ENCODE measurements at places on chromosomes 5 and 9.

- no peak for DNase-seq
Observed at GRCh38 chr5:150258130-150258529, 31.4 kb downstream of the CAMK2A start.

DNA sequence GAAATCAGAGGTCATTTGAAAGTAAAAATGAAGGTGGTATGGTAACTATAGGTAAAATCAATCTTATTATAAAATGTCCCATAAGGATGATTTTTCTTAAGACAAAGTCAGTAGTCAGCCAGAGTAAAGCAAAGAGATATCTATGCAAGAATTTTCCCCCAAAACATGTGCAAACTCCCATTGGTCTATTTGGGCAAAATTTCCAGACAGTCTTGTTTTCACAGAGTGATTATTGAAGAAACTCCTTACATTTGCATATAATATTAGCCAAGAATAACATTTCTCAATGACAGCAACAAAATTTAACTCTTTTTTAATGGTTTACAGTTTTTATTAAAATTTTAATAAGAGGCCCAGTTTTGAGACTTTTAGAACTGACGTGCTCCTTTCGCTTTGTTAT is 406.1 kb upstream of the GRAMD2B start:
- no peak for DNase-seq

DNA sequence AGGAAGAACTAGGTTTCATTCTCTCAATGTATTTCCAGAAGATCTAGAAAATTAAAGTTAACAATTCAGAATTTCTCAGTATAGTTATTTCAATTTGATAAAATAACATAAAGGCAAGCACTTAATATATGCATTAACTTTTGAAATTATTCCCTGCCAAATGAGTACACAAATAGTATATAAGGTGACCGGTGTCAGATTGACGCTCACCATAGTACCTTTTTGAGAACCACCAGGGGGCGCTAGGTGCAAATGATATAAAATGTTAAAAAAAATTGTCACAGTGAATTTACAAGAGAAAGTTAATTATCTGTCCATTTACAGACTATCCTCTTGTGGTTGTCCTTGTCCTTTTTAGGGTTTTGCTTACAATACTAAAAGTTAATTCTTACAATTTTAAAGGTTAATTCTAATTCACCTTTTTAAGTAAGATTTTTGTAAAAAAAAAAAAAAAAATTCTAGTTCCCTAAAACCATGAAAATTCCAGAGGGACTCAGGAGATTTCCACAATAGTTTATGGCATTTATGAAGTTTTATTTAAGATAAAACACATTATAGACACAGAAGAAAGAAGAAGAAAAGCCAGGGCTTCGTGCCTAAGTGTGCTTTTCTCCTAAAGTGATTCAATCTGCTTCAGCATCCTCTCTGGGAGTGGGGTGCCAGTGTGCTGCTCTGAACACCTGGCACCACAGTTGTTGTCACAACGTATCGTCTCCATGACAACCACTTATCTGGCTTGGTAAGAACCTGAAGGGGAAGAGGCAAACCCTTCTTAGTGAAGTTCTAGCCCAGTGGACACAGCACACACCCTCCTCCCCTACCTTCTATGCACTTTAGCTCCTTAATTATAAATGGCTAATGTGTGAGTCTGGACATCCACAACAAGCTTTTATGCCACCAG is 1.7 kb downstream of the ADAMTS16 start:
- DNase-seq: peak; percentile 49

GRCh38 chr9:99076483-99077171 is 28.3 kb upstream of the TGFBR1 start:
- no peak for DNase-seq

DNA sequence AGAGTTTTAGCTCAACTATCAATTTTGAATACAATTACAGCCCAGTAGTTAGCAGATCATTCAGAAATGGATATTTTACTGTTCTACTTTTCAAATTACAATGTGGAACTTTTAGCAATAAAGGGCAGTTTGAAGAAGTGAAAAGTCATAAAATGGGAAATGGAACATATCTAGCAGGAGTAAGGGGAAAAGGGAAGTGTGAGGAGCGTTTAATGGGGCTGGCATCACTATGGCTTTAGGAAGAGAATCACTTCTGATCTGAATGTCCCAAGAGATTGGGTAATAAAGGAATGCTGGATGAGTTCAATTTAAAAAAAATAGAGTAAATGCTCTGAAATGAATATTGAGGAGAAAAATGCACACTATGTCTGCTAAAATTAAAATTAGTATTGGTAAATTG is 77.4 kb downstream of the ATPSCKMT start:
- DNase-seq: no peak

DNA sequence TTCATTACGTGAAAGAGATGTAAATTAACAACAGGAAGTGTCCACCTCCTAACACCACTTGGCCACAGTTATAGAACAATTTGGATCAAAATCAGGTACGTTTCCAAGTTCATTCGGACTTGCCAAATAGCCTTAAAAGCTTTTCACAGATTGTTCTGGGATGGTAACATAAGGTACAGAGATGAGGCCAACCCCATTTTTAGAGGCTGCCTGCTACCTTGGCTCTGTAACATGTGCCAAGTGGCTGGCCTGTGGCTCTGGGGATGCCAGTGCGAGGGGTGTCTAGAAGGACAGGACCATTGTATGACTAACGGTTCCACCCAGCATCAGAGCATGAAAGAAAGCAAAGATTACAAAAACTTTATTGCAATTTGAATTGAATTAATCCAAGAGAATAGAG is 91.0 kb downstream of the LHFPL2 start:
- DNase-seq: no peak
